ENCODE measurements at places on chromosomes 13 and 19. TPM values are rescaled to one million over a fixed set of nuclear protein-coding genes. Genes with fewer than 3 reads are reported as not detected.

DNA sequence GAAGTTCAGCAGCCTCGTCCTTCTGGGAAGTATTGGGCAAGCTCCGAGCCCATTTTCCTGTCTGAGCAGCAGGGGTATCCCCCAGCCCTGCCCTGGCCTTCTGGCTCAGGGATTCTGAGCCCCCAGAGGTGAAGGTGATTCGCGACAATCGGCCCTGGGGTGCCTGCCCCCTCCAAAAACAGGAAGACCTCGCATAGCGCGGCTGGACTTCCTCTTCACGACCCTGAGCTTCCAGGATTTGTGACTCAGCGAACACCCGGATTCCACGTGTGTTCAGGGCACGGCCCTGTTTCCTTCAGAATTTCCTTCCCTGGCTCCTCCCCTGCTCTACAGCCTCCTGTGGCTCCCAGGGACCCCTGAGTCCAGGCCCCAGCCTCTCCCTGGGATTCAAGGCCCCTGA is at the start of gene SEMA6B:
TSS of gene SEMA6B (minus strand) at position 116 of the 400 bp plus-strand sequence. CDS start 1,227 bp downstream, outside the sequence.
- DNase-seq = no peak

NLRP4 gene
- total RNA-seq = not detected

SLC6A16 gene
- 2.2 TPM for total RNA-seq

- no peak for DNase-seq
Measured at GRCh38 chr19:5911366-5911765, 2.7 kb upstream of the CAPS start.

DNA sequence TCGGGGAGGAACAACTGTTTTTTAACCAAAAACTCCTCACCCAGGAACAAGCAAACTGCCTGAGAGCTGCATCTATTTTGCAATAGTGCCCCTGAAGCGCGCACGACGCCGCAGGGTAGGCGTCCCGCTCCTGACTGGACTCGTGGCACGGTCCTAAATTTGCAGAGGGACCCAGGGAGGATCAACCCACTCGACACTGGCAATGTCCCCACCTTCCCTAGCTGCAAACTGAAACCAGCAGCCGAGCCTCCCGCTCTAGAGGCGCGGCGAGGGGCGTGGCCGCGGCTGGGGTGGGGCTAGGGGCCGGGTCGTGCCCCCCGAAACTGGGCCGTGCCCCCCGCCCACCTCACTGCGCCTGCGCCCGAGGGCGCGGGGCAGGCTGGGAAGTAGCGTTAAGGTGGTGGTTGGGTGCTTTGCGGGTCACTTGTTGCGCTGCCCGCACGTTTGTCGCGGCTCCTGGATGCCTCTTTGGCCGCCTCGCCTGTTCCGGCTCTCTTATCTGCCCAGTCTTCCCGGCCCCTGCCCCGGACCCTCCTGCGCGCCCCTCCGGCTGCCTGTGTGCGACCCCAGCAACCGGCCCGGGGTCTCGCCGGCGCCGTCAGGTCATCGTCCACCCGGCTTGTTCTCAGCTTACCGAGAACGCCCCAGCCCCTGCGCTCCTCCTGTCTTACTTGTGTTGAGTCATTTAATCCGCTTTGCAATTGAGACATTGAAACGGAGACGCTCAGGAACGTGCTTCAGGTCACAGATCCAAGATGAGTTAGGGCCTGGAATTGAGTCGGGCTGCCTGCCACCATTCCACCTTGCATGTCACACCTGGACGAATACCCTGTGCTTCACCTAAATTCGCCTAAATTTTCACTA is 37.9 kb upstream of the LSM14A start:
- peak; percentile 85 for DNase-seq

DDX49 gene
- 34.4 TPM for total RNA-seq

GRCh38 chr13:106513025-106513983 is 22.2 kb downstream of the EFNB2 start:
- DNase-seq = no peak

DNA sequence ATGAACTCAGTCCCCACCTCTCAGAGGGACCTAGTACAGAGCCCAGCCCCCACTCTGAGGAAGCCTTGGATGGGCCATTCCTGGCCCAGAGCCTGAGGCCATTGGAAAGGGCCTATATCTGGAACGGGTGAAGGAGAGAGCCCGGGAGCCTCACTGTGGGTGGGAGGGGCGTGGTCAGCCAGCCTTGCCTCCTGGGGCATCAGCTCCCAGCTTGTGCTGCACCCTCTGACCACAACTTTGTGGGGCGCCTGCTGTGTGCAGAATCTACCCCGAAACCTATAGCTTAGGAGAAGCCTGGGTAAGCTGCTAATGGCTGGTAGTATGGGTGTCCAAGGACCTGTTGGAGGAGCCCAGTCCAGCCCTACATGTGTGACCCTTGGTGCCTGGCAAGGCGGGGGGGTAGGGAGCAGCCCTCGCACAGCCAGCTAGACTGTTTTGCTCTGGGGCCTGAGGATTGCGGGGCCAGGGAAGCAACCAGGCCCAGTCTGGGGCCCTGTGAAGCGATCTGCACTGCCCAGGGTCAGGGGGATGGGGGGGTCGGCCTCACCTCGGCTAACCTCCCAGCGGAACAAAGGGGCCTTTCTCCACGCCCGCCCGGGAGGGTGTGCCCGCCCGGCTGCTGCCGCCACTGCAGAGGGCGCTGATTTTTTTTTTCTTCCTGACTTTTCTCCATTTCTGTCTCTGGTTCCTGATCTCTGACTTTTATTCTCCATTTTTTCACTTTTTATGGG is 42.3 kb downstream of the LYL1 start:
- peak; percentile 71 for DNase-seq

FAM216B gene
- not detected for total RNA-seq

DNA sequence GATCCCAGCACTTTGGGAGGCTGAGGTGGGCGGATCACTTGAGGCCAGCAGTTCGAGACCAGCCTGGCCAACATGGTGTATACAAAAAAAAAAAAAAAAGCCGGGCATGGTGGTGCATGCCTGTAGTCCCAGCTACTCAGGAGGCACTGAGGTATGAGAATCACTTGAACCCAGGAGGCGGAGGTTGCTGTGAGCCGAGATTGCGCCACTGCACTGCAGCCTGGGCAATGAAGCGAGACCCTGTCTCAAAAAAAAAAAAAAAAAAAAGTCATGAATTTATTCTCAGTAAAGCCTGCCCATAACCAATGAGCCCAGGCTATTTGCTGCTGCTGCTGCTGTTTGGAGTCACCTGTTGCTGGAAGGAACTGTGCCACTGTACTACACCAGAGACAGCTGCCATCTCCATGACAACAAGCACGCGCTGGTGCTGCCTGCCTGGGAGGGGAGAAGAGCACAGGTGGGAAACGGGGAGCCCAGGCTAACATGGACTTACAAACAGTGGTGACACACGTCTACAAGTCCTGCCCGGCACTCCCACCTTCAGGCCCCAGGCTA is 11.3 kb downstream of the ZFR2 start:
- no peak for DNase-seq

FCGBP gene
- 37.0 TPM for total RNA-seq

- no peak for DNase-seq
Measured at GRCh38 chr13:36778083-36778671, 40.8 kb upstream of the RFXAP start.

DNA sequence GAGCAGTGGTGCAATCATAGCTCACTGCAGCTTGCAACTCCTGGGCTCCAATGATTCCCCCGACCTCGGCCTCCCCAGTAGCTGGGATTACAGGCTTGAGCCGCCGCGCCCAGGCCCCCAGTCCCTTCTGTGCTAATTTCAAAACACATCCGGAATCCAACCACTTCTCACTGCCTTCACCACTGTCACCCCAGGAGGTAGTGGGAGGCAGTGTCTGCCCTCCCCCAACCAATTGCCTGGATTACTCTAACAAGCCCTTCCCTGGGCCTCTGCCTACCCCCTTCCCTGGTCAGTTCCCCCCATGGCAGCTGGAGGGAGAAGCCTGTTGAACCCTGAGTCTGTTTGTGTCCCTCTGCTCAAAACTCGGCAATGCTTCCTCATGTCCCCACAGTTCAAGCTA is 2.3 kb downstream of the PRAM1 start:
- no peak for DNase-seq

GRCh38 chr13:75366380-75367280 is 115.3 kb downstream of the TBC1D4 start:
- DNase-seq = no peak

DNA sequence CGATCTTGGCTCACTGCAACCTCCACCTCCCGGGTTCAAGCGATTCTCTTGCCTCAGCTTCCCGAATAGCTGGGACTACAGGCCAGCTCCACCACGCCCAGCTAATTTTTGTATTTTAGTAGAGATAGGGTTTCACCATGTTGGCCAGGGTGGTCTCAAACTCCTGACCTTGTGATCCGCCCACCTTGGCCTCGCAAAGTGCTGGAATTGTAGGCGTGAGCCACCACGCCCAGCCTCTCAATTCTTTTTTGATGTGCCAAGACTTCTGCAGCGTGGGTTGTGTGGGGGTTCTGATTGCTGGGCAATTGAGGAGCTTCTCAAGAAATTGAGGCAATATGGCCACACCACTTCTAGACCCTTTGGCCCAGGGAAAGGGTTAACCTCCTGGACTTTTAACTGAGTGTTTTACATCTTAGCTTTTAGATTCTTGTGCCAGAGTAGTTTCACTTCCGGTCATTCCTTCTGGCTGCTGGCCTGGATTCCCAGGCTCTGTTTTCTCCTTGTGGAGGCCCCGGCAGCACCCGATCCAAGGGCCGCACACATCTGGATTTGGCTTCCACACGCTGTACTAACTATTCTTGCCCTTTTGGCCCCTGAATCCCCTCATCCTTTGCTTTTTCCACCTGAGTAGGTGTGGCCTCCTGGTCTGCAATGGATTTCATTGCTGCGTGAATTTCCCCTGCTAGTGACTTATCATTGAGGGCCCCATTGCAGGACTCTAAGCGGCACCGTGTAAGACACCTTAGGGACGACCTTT is 14.7 kb downstream of the SMARCA4 start:
- DNase-seq = peak; percentile 59

- no peak for DNase-seq
Measured at GRCh38 chr13:103164251-103164650, 98.0 kb upstream of the SLC10A2 start.

DNA sequence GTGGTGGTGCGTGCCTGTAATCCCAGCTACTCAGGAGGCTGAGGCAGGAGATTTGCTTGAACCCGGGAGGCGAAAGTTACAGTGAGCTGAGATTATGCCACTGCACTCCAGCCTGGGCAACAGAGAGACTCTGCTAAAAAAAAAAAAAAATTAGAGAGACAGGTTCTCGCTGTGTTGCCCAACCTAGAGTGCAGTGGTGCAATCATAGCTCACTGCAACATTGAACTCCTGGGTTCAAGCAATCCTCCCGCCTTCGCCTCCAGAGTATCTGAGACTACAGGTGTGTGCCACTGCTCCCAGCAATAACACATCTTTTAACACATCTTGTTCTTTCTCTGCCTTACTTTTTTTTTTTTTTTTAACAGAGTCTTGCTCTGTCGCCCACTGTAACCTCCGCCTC is 32.7 kb downstream of the CLEC17A start:
- no peak for DNase-seq

DNA sequence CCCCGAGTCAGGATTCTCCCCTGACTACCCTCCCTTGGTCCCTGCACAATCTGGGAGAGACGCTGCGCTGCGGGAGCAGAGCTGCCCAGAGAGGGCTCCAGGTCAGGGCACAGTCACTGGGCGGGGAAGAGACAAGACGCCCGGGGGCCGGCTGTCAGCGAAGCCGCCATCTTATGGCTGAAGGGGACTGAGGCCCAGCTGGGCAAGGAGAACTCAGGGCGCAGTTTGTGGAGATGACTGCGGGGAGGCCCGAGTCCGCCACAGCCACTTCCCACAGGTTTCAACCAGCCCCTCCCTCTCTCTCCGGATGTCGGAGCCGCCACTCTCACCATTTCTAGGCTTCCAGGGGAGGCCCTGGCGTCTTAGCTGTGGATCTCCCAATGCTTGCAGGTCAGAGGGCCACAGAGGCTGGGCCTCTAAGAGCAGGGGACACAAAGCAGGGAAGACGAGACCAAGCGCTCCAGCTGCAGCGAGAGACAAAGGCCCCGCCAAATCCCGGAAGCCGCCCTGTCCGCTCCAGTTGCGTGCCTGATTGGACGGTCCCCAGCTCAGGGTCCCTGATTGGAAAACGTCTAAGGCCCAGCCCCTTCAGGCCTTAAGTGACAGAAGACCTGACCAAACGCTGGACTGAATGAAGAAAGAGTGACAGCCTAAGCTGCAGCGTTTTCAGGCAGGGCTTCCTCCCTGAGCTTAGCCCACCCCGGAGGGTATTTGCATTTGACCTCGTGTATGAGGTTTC is at the start of gene ZNF724:
TSS of gene ZNF724 (minus strand) at position 484 of the 739 bp plus-strand sequence. CDS start at position 332, 152 bp downstream.
- peak; percentile 96 for DNase-seq

DNA sequence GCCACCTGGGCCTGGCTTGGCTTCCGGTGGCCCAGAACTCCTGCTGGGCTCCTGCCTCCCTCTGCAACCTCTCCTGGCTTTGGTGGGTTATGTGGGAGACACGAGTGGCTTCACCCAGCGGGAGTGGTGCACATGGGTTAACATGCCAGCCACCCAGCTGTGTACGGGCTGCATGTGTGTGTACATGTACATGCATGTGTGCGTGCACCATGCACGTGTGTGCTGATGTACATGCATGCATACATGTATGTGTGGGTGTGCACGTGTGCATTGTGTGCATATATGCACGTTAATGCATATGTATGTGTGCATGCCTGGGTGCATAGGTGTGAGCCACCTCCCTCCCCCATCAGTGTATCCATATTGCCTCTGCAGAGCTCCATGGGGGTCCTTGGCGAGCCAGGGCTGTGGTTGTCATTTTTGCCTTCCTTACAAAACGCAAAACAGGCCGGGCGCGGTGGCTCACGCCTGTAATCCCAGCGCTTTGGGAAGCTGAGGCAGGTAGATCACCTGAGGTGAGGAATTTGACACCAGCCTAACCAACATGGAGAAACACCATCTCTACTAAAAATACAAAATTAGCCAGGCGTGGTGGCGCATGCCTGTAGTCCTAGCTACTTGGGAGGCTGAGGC is 12.5 kb downstream of the GNA11 start:
- no peak for DNase-seq

GRCh38 chr13:37515226-37515625 is 83.3 kb downstream of the POSTN start:
- DNase-seq = no peak

DBP gene
- 12.7 TPM for total RNA-seq

- no peak for DNase-seq
Measured at GRCh38 chr19:15240515-15240914, 8.3 kb upstream of the EPHX3 start.

GRCh38 chr13:29160862-29161261 is 340.7 kb downstream of the MTUS2 start:
- DNase-seq = no peak

- no peak for DNase-seq
Measured at GRCh38 chr13:98300956-98301641, 124.0 kb upstream of the RNF113B start.

GRCh38 chr19:33667141-33667650 is 45.4 kb downstream of the CHST8 start:
- no peak for DNase-seq

GRCh38 chr19:17954401-17954800 is 12.5 kb upstream of the KCNN1 start:
- DNase-seq = no peak

Data from ureter (tissue), 1 donor.